SW480 (cell line): ENCODE measurements at places on chromosomes 12 and 14.

- peak; percentile 39 for DNase-seq
Observed at GRCh38 chr12:104006929-104007328, 41.3 kb downstream of the TDG start.

GRCh38 chr12:5912437-5913334, 32.4 kb downstream of the ANO2 start:
- DNase-seq: no peak

DNA sequence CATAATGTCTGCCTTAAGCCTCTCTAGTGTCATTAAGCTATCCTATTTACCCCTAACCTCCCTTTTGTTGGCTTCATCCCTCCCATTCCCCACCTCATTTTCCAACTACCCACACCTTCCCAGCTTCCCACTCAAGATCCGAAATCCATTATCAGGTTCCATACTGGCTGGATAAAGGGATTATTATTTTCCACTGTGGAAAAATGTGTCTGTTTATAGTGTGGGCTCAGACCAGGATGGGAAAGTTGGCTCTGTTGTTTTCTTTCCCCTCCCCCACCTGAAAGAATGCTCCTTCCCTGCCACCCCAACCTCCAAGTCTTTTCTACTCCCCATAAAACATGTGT, 49.8 kb downstream of the SUSD6 start:
- no peak for DNase-seq

GRCh38 chr12:56723889-56724700, 1.0 kb downstream of the NACA start:
- DNase-seq: no peak

GRCh38 chr12:14903386-14904098, 17.9 kb upstream of the MGP start:
- no peak for DNase-seq

- no peak for DNase-seq
Observed at GRCh38 chr14:68506645-68507419, 286.0 kb downstream of the ZFP36L1 start.

- no peak for DNase-seq
Observed at GRCh38 chr12:113381220-113381619, 22.5 kb downstream of the SDS start.

DNA sequence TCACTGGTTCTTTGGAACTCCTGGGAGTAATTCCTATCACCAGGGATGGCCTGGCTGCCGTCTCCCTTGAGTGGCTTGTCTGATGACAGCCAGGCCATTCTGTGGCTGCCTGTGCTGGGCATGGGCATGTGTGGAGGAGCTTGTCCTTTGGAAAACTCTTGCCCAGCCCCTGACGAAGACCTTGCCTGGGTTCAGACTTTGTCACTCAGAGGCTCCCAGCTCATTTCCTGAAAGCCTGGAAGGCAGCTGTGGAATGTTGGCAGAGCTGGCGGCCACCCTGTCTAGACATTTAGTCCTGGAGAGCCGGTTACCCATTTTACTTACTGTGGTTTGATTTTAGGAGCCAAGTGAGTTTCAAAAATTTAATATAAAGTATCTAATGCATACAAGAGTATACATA, 34.0 kb downstream of the TUNAR start:
- no peak for DNase-seq

DNA sequence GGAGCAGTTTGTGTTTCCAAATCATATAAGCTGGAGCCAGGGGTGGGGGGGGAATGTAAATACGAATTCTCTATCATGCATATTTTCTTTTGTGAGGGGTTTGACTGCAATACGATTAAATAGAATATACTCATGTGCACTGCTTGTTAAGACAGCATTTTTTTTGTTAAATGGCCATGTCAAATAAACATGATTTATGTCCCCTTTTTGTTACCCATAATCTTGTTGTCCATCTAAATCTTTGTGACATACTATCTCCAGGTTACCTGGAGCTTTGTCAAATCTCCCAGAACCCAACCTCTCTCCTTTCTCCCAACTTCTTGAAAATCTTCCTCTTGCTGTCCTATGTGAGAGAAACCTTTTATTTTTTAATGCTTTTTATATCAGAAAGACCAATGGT, 233.1 kb downstream of the SLC25A21 start:
- DNase-seq: no peak

- no peak for DNase-seq
Observed at GRCh38 chr14:20490563-20490962, 14.8 kb upstream of the RNASE10 start.

DNA sequence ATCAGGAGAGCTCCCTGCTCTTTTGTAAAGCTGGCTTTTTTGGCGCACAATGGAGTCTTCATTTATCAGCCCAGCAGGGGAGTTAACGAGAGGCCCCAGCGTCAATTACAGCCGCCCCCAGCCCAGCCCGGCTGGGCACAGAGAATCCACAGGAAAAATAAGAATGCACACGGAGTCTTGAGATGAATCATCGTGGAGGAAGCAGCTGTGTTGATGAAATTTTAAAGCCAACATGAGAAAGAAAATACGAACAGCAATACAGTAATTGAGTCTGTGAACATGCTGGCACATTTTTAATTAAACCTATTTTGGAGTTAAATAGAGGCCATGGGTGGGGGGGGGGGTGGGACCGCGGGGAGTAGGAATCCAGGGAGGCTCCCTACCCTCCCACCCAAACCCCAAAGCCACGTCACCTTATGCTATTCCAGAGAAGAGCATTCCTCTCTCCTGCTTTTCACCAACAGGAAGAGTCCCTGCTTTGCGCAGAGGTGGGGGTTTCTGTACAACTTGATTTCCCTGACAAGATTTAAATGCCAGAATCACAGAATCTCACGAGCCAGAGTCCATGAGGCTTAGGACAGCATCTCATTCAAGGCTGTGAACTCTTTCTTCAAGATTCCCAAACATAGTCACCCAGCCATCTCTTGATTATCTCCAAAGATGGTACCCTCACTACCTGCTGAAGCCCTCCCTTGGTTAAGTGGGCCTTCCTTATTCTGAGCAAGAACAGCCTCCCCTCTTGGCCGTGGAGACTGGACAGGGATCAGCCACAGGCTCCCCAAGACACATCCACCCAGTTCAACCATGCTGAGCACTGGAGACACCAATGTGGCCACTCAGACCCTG, 50.3 kb downstream of the CCNK start:
- DNase-seq: no peak
